ENCODE measurements at places on chromosomes 13 and 19. TPM values are rescaled to one million over a fixed set of nuclear protein-coding genes. Genes with fewer than 3 reads are reported as not detected.

DNA sequence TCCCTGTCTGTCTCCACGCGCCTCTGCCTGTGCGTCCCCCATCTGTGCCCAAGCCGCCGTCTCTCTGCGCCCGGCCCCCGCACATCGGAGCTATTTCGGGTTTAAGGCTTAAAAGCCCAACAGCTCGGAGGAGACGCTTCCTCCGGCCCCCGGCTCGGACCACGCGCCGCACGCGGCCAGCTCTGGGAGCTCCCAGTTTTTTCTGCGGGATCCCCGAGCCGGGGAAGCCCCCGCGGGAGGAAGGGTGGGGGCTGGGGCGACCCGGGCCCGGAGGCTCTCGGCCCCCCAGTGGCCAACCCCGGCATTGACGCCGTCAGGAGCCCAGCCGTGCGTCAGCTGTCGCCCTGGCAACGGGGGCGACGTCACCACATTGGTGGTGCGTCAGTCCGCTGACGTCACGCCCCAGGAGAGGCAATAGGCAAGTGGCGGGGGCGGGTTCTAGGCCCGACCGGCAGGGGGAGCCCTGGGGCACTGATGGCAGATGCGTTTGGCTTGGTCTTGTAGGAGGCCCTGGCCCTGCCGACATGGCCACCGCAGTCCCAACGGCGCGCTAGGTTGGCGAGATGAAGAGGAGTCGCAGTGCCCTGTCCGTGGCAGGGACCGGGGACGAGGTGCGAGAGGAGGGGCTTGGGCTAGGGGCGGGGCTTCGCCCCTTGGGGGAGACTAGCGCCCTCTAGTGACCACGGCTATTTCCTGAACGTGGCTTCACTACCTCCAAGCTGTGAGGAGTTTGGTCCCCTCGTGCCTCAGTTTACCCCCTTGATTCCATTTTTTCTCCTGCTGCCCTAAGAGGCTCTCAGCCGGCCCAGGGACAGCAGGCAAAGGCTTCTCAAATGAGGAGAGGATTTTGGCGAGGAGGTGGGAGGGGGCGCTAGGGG is 3.7 kb upstream of the PDE4A start:
- no peaks in the 10 kb centered on the region for H3K36me3 ChIP-seq
- peak overlapping the region; percentile 62 for H3K4me3 ChIP-seq
- peak; percentile 78 for DNase-seq
- peaks cover 71% of the 10 kb centered on the region for H3K27me3 ChIP-seq
- peak overlapping the region; percentile 93 for H3K27ac ChIP-seq
- H3K4me1 ChIP-seq, result peaks cover 8% of the 10 kb centered on the region

GRCh38 chr13:28297341-28297740 is 159.0 kb downstream of the PAN3 start:
- peaks cover 19% of the 10 kb centered on the region for H3K36me3 ChIP-seq
- DNase-seq, result no peak
- peaks cover 7% of the 10 kb centered on the region for H3K4me1 ChIP-seq
- H3K27me3 ChIP-seq, result no peaks in the 10 kb centered on the region

GRCh38 chr13:106101201-106101600 is 434.3 kb downstream of the EFNB2 start:
- peaks cover 3% of the 10 kb centered on the region for H3K27me3 ChIP-seq
- DNase-seq, result no peak
- H3K4me1 ChIP-seq, result peaks cover 38% of the 10 kb centered on the region
- peak overlapping the region; percentile 94 for H3K27ac ChIP-seq

Gene NDFIP2
- 57.4 TPM for total RNA-seq

- DNase-seq, result no peak
- H3K36me3 ChIP-seq, result peaks cover 8% of the 10 kb centered on the region
- H3K27ac ChIP-seq, result no peak overlapping the region
- no peaks in the 10 kb centered on the region for H3K4me1 ChIP-seq
Measured at GRCh38 chr19:46021531-46022041, 1.3 kb downstream of the PGLYRP1 start.

DNA sequence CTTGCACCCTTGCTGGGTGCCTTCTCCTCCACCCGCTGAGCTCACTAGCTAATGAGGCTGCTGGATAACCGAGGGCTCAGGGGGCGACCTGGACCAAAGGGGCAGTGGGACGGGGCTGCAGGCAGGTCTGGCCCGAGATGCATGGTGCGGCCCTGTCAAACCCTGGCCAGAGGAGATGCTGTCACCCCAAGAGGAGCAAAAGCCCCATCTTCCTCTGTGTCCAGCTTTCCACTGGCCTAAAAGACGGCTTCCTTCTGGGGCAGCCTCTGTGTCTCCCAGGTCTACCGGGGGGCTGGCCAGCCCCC is 261.8 kb downstream of the TBC1D4 start:
- no peak overlapping the region for H3K27ac ChIP-seq
- no peak overlapping the region for H3K4me3 ChIP-seq
- H3K27me3 ChIP-seq, result peaks cover 15% of the 10 kb centered on the region
- DNase-seq, result no peak

Gene EDNRB
- 0.38 TPM for total RNA-seq

- DNase-seq, result no peak
- peaks cover 16% of the 10 kb centered on the region for H3K4me1 ChIP-seq
- H3K27ac ChIP-seq, result peak overlapping the region; percentile 34
- peaks cover 1% of the 10 kb centered on the region for H3K36me3 ChIP-seq
Measured at GRCh38 chr19:21698215-21698614, 69.2 kb downstream of the ZNF100 start.

Gene NLRP11
- not detected for total RNA-seq

Gene ZAR1L
- not detected for total RNA-seq

Gene RASGRP4
- total RNA-seq, result not detected

GRCh38 chr13:20988909-20989655 is 72.3 kb downstream of the LATS2 start:
- H3K36me3 ChIP-seq, result peaks cover 29% of the 10 kb centered on the region
- H3K27ac ChIP-seq, result no peak overlapping the region
- H3K27me3 ChIP-seq, result no peaks in the 10 kb centered on the region

Gene SRRM5
- 0.79 TPM for total RNA-seq

Gene FXYD3
- total RNA-seq, result 14.2 TPM

GRCh38 chr19:16118489-16119033 is 6.9 kb downstream of the RAB8A start:
- no peak overlapping the region for H3K27ac ChIP-seq
- DNase-seq, result no peak
- H3K27me3 ChIP-seq, result no peaks in the 10 kb centered on the region
- H3K4me1 ChIP-seq, result no peaks in the 10 kb centered on the region

Gene KCNN1
- 19.6 TPM for total RNA-seq

DNA sequence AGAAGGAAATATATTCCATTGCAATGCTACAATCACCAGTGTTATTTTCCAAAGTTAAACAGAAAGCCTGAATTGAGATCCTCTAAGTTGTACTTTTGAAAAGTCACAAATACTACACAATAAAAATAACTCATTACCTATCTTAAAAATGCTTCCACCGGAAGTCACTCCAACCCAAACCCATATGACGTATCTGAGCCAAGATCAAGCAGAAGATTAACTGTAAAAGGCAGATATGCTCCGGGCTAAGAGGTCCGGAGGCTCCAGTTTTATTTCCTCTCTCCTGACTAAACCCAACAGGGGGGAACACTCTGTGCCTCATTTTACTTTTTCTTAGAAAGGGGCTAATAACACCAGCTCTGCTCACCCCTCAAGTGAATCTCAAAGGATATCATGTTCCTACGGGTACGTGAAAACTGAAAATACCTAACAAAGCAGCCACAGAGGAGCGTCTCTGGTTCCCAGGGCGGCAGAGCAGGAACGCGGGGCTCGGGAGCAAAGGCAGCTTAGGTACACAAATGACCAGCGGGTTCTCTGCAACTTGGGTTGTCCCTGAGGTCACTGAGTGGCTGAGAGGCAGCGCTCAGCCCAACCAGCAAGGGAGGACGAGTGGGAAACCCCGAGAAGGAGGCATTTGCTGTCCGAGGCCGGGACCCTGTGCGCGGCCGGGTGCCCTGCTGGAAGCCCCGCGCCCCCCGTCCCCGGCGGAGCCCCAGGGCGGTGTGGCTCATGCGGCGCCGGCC is 750 bp downstream of the RAB20 start:
- peaks cover 44% of the 10 kb centered on the region for H3K27me3 ChIP-seq
- DNase-seq, result no peak
- H3K27ac ChIP-seq, result peak overlapping the region; percentile 95

DNA sequence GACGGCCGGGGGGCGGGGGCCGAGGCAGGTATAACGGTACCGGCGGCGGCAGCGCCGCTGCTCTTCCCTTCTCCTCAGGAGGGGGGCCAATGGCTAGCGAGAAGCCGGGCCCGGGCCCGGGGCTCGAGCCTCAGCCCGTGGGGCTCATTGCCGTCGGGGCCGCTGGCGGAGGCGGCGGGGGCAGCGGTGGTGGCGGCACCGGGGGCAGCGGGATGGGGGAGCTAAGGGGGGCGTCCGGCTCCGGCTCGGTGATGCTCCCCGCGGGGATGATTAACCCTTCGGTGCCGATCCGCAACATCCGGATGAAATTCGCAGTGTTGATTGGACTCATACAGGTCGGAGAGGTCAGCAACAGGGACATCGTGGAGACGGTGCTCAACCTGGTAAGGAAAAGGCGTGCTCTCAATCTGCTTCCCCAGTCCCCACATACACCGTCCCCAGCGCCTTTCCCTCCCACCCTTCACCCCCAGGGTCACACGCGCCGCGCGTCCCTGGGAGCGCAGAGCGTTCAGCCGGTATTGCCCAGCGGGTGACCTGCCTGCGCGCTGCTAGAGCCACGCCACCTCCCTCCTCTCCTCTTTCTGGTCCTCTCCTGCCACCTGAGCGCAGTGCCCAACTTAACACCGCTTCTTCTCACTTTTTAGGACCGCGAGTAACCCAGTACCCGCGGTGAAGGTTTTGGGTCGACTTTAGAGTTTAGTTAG is 814 bp downstream of the NBEA start:
- H3K27ac ChIP-seq, result peak overlapping the region; percentile 44
- DNase-seq, result peak; percentile 28
- peaks cover 25% of the 10 kb centered on the region for H3K27me3 ChIP-seq
- no peaks in the 10 kb centered on the region for H3K36me3 ChIP-seq
- H3K4me1 ChIP-seq, result peaks cover 19% of the 10 kb centered on the region
- peak overlapping the region; percentile 93 for H3K4me3 ChIP-seq

Gene NKPD1
- 0.53 TPM for total RNA-seq

Gene CDKN2D
- total RNA-seq, result 5.0 TPM

DNA sequence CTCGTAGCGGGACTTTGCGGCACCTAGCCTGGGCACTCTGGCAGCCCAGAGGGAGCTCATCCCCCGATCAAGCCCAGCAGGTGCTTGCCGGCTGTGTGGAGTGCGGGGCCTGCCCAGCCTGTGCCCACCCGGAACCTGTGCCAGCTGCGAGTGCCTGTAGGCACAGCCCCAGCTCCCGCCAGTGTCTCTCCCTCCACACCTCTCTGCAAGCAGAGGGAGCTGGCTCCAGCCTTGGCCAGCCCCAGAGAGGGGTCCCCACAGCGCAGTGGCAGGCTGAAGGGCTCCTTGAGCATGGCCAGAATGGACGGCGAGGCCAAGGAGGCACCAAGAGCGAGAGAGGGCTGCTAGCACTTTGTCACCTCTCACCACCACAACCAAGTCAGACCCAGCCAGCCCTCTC is 55.5 kb upstream of the C1QTNF9B start:
- no peaks in the 10 kb centered on the region for H3K36me3 ChIP-seq
- H3K4me3 ChIP-seq, result no peak overlapping the region
- no peaks in the 10 kb centered on the region for H3K4me1 ChIP-seq
- no peak for DNase-seq

Gene DAND5
- not detected for total RNA-seq
